ENCODE measurements at places on chromosomes 12 and 14.
A peak's percentile ranks its signal among the peaks of the same experiment; 100 is the strongest.

DNA sequence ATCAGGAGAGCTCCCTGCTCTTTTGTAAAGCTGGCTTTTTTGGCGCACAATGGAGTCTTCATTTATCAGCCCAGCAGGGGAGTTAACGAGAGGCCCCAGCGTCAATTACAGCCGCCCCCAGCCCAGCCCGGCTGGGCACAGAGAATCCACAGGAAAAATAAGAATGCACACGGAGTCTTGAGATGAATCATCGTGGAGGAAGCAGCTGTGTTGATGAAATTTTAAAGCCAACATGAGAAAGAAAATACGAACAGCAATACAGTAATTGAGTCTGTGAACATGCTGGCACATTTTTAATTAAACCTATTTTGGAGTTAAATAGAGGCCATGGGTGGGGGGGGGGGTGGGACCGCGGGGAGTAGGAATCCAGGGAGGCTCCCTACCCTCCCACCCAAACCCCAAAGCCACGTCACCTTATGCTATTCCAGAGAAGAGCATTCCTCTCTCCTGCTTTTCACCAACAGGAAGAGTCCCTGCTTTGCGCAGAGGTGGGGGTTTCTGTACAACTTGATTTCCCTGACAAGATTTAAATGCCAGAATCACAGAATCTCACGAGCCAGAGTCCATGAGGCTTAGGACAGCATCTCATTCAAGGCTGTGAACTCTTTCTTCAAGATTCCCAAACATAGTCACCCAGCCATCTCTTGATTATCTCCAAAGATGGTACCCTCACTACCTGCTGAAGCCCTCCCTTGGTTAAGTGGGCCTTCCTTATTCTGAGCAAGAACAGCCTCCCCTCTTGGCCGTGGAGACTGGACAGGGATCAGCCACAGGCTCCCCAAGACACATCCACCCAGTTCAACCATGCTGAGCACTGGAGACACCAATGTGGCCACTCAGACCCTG is 50.3 kb downstream of the CCNK start:
- DNase-seq: no peak

GRCh38 chr14:95531473-95531872 is 3.4 kb upstream of the GLRX5 start:
- DNase-seq: no peak

GRCh38 chr14:100389497-100390104 is 66.5 kb downstream of the SLC25A47 start:
- DNase-seq: no peak

GRCh38 chr14:54653712-54654469 is 87.0 kb downstream of the SAMD4A start:
- no peak for DNase-seq

DNA sequence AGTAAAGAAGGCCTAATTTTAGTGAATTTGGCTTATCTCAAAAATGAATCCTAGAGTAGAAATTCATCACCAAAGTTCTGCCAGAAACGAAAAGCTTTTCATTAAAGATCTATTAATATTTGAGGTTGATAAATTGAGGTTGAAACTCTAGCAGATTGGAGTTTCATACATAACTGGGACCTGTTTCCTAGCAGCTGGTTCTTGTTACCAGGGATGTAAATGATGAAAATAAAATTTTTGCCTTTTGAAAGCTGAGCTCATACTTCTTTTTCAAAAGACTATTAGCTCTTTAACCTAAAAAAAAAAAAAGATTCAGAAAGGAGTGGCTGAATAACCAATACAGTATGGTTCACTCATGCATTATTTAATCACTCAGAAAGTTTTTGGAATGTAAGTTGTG is 98.3 kb downstream of the PTGER2 start:
- no peak for DNase-seq

DNA sequence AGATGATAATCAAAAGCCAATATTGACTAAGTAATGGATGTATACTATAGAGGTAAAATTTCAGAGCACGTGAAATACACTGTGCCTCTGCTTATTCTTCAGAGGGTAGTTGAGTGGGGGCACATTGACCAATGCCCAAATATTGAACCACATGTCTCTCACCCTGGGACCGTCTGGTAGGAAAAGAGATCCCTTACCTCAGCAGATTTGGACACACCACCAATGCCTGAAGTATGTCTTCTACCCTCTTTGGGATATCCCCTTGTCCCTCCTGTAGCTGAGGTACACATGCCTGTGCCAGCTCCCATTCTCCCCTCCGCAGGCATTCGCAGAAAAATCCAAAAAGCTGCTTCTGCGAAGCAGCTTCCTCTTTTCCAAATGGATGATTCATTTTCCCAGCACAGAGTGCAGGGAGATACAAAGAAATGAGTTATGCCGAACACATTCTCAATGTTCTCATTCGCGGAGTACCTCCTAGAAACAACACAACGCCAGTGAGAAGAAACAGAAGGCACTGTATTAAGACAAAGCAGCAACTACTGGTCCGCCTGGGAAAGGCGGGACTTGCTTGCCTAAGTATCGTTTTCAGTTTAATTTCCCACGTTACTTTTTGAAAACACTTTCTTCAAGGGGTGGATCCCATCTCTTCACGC is 691 bp downstream of the ZFYVE26 start:
- DNase-seq: no peak

GRCh38 chr12:104219908-104220404 is 4.4 kb downstream of the TXNRD1 start:
- peak; percentile 6 for DNase-seq

DNA sequence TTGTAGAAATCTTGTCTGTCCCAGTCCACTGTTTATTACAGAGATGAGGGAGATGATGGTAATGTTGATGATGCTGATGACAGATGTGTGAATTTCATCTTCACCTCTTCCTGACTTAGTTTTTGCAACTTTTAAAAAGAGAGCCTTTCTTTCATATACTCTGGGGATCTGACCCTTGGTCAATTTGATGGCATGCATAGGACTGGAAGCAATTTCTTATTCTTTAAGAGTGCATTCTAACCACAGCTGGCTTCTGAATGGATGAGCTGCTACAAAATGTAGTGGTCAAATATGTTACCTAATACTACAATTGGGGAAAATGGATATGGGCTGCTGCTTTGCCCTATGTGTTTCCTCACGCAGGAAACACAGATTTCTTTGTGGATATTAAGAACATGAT is 80.8 kb downstream of the MYRFL start:
- DNase-seq: no peak

DNA sequence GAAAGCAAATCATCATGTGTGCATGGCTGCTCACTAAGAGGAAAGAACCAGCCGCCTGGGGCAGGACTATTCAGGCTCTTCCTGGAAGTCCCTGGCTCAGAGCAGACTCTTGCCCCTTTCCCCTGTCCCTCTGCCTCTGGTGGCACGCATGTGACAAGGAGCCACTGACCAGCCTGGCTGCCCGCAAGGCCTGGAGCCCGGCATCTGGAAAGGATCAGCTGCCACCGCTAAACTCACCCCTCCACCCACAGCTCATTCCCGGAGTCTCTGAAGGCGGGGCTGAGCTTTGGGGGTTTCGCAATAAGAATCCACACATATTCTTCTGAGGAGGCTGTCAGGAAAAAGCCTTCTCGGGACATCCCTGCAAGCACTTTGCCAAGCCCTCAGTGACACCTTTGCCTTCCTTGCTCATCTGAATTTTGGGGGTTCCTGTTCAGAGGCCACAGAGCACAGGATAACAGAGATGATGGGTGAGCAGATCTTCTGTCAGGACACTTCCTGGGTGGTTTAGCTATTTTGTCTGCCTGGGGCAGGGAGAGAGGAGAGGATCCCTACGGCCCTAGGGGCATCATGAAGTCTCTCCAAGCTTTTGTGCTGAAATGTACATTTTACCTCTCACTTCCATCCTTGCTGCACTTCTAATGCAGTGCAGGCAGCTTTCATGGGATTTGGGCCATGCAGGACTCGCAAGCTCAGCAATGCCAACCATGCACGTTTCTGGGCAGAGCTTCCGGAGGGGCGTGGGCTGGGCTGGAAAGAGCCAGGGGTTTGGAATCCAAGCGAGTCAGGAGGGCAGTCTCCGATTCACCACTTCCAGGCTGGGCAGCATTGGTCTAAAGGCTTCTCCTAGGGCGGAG is 124.8 kb upstream of the MAP1LC3B2 start:
- DNase-seq: no peak

- no peak for DNase-seq
Measured at GRCh38 chr12:119072440-119072839, 91.1 kb downstream of the SRRM4 start.

DNA sequence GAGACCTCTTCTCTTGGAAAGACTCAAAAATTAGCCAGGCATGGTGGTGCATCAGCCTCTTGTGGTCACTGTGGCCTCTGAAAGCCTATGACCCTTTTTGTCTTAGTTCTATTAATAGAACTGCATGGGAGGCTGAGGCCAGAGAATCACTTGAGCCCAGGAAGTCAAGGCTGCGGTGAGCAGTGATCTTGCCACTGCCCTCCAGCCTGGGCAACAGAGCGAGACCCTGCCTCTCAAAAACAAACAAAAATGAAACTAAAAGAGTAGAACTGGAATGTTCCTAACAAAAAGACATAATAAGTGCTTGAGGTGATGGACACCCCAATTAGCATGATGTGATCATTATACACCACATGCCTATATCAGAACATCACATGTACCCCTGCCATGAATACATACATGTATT is 197.0 kb upstream of the EEA1 start:
- DNase-seq: no peak

GRCh38 chr12:103175625-103176024 is 218.2 kb downstream of the ASCL1 start:
- no peak for DNase-seq

GRCh38 chr12:124827588-124828184 is 36.0 kb downstream of the SCARB1 start:
- no peak for DNase-seq

DNA sequence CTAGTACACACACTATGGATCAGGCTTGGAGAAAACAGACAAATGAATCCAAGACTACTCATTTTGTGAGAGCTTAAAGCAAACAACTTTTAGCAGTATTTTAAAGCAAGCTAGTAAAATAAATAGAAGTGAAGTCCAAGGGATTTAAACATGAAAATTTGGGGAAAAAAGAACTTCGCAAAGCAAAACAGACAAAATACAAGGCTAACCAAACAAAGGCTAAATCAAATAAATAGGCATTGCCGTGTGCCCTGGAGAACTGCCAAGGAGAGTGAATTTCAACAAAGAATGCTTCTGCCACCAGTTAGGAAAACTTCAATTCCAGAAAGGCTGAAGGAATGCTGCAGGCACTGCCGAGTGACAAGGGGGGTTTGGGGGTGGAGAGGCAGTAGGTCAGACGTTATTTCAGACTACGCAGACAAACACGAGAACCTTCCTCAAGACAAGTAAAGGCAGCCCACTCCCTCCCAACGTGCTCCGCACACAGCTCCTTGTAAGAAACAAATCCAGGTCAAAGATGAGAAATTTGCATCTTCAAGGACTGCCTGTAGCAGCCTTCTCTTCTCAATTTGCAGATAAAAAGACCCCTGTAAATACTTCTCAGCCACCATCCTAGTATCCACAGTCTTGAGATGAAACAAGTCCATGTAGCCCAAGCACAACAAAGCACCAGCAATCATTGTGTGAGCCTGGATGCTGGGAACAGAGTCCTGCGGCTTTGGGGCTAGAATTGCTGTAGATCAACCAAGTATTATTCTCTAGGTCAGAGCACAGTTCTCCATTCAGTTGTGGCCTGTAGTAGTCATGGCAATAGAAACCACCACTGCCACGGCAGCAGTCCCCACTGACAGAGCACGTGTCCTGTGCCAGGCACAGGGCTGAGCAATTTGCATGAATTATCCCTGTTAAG is 43.3 kb downstream of the EFCAB11 start:
- DNase-seq: no peak

- DNase-seq: no peak
Measured at GRCh38 chr12:83389237-83389996, 702.7 kb downstream of the TMTC2 start.

- peak; percentile 41 for DNase-seq
Measured at GRCh38 chr12:14396071-14396470, 30.6 kb downstream of the ATF7IP start.

- DNase-seq: peak; percentile 26
Measured at GRCh38 chr14:51652168-51653078, 713 bp downstream of the FRMD6 start.

- no peak for DNase-seq
Measured at GRCh38 chr14:92458136-92459029, 55.2 kb upstream of the RIN3 start.

GRCh38 chr12:120996133-120996746 is 17.9 kb downstream of the HNF1A start:
- no peak for DNase-seq

GRCh38 chr14:103628221-103628683 is 759 bp upstream of the KLC1 start:
- DNase-seq: no peak

GRCh38 chr12:101414533-101415119 is 7.1 kb upstream of the ARL1 start:
- no peak for DNase-seq

DNA sequence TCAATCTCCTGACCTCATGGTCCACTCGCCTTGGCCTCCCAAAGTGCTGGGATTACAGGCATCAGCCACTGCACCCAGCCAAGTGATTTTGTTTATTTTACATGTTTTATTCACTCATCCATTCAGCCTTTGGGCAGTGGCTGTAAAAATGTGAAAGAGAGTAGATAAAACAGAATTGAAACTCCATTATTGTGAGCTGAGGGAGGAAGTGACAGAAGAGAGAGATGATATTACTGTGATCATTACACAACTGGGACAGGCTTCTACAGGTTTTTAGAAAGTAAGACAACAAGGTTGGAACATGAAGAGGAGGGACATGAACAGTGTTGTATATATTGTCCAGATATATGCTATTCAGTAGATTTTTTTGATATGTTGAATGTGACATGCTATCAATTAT is 25.0 kb downstream of the CREBL2 start:
- DNase-seq: no peak

DNA sequence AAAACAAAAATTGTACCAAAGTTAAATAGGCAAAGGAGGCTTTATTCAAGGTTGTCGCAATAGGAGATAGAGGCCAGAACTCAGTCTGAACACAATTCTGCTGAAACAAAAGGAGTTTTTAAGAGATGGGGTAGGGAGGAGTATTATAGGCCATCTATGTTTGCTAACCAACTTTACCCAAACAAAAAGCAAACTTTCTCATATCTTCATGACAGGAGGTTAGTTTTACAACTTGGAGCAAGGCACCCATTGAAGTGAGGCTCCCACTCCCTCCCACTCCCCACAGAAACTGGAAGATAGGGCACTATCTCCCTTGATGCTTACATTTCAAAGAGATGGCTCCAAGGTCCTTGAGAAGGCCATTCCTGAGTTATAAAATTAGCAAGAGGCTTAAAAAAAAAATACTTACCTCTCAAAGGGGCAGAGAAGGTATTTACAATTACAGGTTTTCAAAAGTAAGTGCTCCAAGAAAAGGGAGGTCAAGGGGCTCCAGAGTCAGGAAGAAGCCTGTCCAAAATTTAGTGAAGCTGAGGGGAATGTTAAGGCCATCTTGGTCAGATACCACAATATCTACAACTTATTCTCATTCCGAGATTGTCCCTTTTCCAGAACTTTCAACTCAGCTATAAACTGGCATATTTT is 84.4 kb upstream of the DHRS4 start:
- DNase-seq: no peak

DNA sequence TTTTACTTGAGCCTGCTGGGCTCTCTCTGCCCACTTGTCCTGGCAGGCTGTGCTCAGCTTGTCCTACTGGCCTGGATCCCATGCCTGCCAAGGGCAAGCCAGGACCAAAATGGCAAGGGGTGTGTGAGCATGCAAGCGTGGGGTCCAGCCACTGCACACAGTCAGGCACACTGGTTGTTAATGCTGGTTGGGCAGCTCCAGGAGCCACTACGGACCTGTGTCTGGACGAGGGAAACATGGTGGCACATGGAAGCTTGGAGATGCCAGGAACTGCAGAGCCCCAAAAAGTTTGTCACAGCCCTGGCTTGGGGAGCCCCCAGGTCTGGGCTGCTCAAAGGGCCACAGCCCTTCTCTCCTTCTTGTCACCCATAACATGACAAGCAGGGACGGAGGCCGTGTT is 83.8 kb downstream of the ACSS3 start:
- DNase-seq: no peak

Data from effector memory CD8-positive, alpha-beta T cell (primary cell).